Activated T-helper 1 cell treated with anti-CD3 and anti-CD28 coated beads, Interleukin-2, amount 50 U/mL, for 16 hours (primary cell): ENCODE measurements at places on chromosomes 13 and 19.

GRCh38 chr19:39499932-39500331, 1.2 kb downstream of the DLL3 start:
- DNase-seq, result no peak

- DNase-seq, result no peak
These were observed 134.7 kb downstream of the MTUS2 start for GRCh38 chr13:28954810-28955209.

- no peak for DNase-seq
These were observed 592 bp upstream of the TRIP10 start for GRCh38 chr19:6738787-6739389.

- DNase-seq, result no peak
These were observed 6.4 kb downstream of the ZNF773 start for GRCh38 chr19:57506163-57506562.

DNA sequence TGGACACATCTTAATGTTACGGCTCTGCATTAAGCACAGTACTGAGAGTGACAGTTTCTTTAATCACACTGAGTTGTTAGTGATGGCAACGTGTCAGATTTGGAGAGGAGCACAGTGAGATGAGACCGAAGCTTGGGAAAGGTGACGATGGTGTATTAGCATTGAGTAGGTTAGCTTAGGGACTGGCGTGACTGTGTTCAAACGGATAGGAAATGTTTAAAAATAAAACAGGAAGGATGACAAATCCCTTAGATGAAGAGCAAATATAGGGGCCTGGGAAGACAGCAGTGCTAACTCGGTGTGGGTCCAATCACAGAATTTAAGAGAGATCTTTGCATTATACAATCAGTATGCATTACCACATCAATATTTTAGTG, 384.3 kb downstream of the HS6ST3 start:
- DNase-seq, result no peak

GRCh38 chr13:110410936-110411687, 104.0 kb downstream of the COL4A2 start:
- DNase-seq, result no peak

DNA sequence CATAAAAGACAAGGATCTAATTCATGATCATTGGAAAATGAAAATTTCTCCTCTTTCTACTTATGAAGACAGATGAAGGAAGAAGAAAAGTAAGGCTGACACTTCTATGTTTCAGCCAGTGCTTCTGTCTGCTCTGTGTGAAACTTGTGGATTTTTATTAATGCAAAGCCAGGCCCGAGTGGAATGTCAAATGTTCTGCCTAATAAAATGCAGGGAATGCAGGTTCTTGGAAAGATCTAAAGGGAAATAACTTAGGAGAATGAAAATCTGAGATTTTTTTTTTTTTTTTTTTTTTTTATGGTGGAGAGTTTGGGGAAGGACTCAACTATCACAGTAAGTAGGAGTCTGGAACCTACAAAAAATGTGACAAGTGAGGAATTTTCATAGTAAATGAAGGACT, 1732.3 kb upstream of the SLC10A2 start:
- no peak for DNase-seq

DNA sequence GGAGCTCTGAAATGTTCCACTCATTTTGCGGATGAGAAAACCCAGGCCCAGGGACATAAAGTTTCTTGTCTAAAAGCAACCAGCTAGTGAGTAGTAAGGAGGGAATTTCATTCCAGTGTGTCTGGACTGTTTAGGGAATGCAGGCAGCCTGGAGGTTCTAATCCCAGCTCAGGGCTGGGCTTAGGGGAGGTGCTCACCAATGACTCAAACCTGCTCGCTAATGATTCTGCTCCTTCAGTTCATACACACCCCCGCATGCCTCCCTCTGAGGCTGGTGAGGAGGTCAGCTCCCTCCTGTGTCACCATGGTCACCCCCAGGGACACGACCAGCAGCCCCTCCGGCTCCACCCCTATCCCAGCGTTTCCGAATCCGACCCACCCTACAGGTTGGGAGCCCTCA, 34.6 kb downstream of the CYP4F2 start:
- DNase-seq, result no peak

DNA sequence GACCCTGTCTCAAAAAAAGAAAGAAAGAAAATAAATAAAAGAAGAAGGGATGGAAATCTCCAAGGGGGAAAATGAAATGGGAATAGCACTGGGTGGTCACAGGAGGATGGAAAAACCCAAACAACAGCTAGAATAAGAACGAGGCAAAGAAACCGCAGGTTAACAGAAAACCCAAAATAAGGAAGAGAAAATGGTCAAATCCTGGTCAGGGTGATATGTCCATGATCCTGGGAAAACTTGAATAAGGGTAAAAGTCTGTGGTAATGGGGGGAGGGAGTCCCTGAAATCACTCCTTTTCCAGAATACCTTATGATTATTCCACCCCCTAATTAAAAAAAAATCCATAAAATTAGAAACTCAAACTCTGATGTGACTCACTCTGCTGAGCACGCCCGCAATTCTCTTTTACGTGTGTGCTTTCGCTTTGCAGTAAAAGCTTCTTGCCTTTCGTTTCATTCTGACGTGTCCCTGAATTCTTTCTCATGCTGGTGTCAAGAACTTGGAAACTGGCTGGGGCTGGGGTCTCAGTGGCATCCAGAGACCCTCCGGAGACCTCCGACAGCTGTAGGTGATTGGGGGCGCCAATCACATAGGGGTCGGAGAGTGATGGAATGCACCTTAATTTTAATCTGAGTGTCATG, 4.3 kb upstream of the NAXD start:
- DNase-seq, result no peak

DNA sequence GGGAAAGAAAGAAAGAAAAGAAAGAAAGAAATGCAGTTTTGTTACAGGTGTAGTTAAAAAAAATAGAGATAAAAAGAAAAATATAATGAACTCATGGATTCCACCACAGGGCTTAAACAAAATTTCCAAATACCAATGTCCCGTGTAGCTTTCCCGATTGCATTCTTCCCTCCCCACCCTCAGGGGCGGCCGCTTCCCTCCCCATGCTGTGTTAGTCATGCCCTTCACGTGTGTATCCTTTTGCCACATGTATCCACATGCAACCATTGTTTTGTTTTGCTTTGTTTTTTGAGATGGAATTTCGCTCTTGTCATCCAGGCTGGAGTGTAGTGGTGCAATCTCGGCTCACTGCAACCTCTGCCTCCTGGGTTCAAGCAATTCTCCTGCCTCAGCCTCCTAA, 3.6 kb upstream of the KMT5C start:
- DNase-seq, result no peak

DNA sequence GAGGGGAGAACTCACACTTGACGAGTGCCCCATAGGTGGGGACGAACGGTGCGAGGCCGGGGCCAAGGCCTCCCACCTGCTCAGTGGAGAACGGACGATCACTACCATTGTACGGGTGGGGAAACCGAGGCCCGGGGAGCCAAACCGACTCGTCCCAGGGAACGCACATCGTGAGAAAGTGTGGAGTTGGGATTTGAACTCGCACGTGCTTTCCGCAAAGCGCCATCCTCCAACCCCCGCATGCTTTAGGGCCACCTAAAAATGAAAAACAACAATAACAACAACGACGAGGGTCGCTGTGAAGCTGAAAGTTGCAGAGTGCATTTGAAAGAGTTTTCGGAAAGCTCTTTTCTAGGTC, 458 bp downstream of the ARHGEF1 start:
- DNase-seq, result no peak

- no peak for DNase-seq
These were observed 9.6 kb upstream of the BCL3 start for GRCh38 chr19:44738603-44739558.

- no peak for DNase-seq
These were observed 115.8 kb downstream of the DIAPH3 start for GRCh38 chr13:60047918-60048317.

GRCh38 chr19:10639836-10640235, 14.3 kb upstream of the ILF3 start:
- no peak for DNase-seq

DNA sequence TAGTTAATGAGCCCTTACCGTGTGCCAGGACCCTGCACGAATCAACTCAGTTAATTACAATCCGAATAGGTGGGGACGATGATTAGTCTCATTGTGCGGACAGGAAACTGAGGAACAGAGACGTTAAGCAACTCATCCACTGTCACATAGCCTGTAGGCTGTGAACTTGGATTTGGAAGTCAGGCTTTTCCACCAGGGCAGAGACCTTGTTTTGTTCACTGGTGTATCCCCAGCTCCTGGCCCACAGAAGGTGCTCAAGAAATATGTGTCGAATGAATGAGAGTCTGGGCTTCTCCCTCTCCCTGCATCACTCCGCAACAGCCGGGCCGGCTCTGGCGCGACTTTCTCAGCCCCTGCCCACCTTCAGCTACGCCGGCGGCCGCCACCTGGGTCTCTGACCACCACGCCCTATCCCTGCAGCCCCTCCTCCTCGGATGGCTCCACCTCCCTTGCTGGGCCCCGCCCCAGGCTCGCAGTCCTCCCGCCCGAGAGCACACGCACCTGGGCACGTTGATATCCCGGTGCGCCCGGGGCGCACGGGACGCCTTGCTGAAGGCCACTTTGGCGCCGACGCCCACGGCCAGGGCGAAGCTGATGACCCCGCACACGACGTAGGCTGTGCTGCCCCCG, 1.3 kb downstream of the SHISA7 start:
- DNase-seq, result no peak

- DNase-seq, result no peak
These were observed 272.0 kb downstream of the LMO7 start for GRCh38 chr13:75908141-75908540.

- DNase-seq, result no peak
These were observed 87.6 kb downstream of the HSPH1 start for GRCh38 chr13:31073859-31074718.

GRCh38 chr13:98142380-98143156, at the start of gene FARP1:
FARP1 (plus strand) TSS chr13:98143094; CDS start chr13:98213243, 70,149 bp downstream.
- no peak for DNase-seq

- DNase-seq, result no peak
These were observed 121.3 kb upstream of the UFM1 start for GRCh38 chr13:38228322-38228721.

GRCh38 chr13:20191311-20192157, 1.2 kb downstream of the GJB2 start:
- DNase-seq, result no peak

GRCh38 chr19:48714759-48715675, 4.5 kb downstream of the MAMSTR start:
- no peak for DNase-seq

- DNase-seq, result peak; percentile 57
These were observed at the start of gene CERS4 for GRCh38 chr19:8208922-8209461. CERS4 (plus strand) TSS chr19:8209370; CDS start chr19:8251077, 41,707 bp downstream.

- no peak for DNase-seq
These were observed 5.3 kb upstream of the NRTN start for GRCh38 chr19:5799247-5800241.

GRCh38 chr13:85417807-85418206, 381.4 kb downstream of the SLITRK6 start:
- DNase-seq, result no peak

DNA sequence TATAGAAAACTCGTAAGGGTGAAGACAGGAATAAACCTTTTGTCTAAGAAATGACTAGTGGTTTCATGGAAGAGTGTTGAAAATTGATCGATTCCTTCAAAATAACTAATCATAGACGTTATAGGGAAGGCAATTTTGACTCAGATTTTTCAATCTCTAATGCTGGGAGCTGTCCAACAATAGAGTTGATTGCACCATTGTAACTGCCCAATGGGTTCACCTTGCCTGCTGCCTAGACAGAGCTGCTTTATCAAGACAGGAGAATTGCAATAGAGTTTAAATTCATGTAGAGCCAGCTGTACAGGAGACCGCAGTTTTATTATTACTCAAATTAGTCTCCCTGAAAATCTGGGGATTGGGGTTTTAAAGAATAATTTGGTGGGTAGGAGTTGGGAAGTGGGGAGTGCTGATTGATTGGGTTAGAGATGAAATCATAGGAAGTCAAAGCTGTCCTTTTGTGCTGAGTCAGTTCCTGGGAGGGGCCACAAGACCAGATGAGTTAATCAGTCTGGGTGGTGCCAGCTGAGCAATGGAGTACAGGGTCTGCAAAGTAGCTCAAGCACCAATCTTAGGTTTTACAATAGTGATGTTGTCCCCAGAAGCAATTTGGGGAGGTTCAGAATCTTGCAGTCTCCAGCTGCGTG, 16.8 kb upstream of the ADGRE2 start:
- DNase-seq, result no peak

- DNase-seq, result no peak
These were observed 26.3 kb upstream of the DCLK1 start for GRCh38 chr13:36157480-36157879.

- no peak for DNase-seq
These were observed at the start of gene GNG14 for GRCh38 chr19:12687496-12688196. GNG14 (plus strand) TSS chr19:12687998; CDS start chr19:12688049, 51 bp downstream.

DNA sequence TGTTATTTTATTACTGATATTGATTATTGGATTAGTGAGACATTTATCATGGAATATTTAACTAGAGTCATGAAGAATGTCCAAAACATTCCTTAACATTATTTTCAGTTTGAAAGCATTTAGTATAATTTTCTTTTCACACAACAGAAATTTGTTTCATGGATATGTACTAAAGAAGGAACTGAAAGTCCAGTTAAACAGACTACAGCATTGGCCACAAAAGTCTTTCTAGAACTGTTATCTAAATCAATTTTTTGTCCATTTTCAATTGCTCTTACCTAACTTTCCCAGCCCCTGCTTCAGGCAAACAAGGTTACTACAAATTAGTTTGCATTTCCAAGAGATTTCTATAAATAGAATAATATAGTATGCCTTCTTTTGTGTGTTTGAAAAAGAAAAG, 1018.0 kb upstream of the PCDH20 start:
- DNase-seq, result no peak

- no peak for DNase-seq
These were observed 119.5 kb downstream of the ZAR1L start for GRCh38 chr13:32195713-32196112.

DNA sequence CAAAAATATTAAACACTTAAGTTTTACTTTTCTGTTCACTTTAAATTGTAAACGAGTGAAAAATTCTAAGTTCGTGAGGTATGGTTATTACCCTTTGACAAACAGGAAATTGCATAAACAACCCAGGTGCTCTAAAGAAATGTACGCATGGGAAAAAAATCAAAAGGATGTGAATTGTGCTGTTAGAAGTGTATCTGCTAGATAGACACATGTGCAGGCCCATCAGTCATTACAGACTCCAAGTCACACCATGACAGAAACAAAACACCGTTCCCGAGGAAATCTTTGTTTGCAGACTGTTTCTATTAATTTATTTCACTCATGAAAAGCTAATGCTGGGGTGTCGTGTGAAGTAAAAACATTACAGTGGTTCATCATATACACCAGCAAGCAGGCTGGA, 17.0 kb upstream of the DOCK9 start:
- no peak for DNase-seq

DNA sequence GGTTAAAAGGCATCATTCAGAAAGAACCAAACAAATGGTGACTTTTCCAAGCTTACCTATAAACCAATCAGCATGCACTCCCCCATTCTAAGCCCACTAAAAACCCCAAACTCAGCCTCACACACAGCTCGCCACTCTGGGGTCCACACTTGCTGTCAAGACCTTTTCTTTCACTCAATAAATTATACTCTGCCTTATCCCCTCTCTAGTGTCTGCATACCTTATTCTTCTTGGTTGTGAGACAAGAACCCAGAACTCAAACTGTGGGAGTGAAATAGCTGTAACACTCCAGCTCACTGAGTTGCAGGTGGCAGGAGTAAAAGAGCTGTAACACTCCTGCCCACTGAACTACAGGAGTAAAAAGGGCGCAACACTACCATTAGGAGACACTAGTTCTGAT, 559.0 kb downstream of the TBC1D4 start:
- no peak for DNase-seq

- no peak for DNase-seq
These were observed 111.1 kb downstream of the COL4A1 start for GRCh38 chr13:110195547-110196485.

- no peak for DNase-seq
These were observed 104.5 kb downstream of the FRY start for GRCh38 chr13:32136061-32136460.
